ENCODE measurements at places on chromosomes 4 and X.

GRCh38 chr4:74537459-74537858 is 92.5 kb downstream of the AREG start:
- no peak for DNase-seq

- DNase-seq = no peak
Observed at GRCh38 chr4:158172261-158173258, at the start of gene GASK1B. Gene GASK1B (minus strand): TSS chr4:158173025. CDS start chr4:158171375, 1,650 bp downstream.

- no peak for DNase-seq
Observed at GRCh38 chrX:55253528-55253927, 11.2 kb downstream of the PAGE3 start.

DNA sequence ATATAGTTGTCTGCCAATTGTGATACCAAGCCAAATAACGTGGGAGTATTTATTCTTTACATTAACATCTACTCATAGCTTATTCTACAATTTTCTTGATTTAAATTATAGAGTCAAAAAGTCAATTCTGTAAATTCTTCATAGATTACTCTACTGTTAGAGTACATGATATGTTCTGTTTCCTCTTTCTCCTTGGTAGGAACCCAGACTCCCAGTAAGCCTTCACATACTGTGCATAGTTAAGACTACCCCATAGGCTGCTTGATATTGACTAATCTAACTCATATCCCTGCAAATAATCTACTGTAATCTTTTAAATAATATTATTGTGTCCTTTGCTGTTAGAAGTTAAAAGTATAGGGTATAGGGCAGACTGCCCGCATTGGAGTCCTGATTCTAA is 35.4 kb downstream of the BANK1 start:
- no peak for DNase-seq

- DNase-seq = no peak
Observed at GRCh38 chrX:40291553-40291952, 193.8 kb upstream of the BCOR start.

DNA sequence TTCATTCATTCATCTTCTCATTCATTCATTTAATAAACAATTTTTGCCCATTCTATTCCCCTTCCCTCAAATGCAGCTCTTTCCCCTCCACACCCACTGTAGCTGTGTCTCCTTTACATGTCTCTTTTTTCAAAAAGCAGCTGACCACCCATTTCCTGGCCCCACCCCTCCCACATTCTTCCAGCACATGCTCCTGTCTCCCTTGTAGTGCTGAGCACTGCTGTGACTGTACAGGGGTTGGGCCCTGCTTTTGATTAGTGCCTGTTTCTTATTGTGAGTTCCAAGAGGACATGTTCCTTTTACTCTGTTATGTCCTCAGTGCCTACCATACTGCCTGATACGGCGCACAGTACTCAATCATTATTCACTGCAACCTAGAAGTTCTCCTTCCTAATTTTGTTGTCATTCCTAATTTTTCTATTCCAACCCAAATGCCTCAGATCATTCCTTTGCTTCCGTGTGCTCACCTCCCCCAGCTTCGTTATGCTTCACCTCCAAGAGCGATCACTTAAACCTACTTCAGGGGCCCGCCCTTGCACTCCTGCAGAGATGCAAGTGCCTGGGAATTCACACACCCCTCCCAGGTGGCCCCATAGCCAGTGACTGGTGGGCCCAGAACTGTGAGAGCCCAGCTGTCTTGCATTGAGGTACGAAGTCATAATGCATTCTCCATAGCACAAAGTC is 152.2 kb downstream of the STK32B start:
- DNase-seq = no peak

GRCh38 chrX:23935106-23935505 is 27.3 kb downstream of the CXorf58 start:
- no peak for DNase-seq

- no peak for DNase-seq
Observed at GRCh38 chr4:145623831-145624230, 4.6 kb downstream of the MMAA start.

DNA sequence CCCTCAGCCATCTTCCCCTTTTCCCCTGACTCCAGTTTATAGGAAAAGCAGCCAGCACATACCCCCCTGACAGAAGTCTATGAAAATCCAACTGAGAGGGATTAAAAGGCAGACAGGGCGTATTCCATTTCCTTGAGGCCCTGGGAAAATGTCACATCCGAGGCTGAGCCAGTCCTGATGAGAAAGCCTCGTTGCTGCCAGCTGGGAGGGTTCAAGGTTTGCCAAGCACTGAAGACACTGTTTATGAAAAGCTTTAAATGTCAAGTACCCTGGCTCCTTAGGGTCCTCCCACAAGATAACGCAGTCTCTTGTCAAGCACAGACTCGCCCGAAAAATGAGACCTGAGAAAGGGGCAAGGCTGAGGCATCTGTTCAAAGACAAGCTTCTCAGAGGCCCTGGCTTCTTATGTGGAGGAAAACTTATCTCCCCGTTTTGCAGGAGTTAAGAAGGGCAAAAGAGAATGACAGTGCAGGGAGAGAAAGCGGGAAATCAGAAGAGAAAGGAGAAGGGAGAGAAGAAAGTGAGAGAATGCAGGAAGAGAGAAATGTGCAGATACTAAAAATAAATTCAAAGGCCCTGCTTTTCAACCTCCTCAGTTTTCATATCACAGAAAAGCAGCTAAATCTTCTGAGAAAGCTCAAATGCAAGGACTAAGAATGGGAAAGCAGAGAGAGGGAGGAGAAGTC is 44.7 kb downstream of the SCD5 start:
- DNase-seq = no peak

DNA sequence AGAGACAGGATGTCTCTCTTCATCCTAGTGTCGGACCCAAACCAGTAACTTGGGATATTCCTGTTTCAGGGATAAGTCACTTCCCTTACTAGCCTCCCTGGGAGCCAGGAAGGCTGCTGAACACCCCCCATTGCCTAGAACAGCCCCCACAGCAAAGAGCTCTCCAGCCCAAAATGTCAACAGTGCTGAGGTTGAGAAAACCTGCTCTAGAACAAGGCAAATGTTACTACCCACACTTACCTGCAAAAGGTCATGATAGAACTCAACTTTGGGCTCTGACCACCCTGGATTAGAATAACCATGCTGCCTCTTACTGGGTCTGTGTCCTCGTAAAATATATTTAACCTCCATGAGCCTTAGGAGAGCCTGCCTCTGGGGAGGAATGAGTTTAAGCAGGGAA is 20.3 kb downstream of the BEX3 start:
- no peak for DNase-seq

- no peak for DNase-seq
Observed at GRCh38 chr4:120132935-120133334, 66.3 kb upstream of the MAD2L1 start.

- DNase-seq = no peak
Observed at GRCh38 chr4:163542275-163542674, 47.8 kb downstream of the TMA16 start.

GRCh38 chr4:114603497-114603896 is 4.9 kb downstream of the UGT8 start:
- DNase-seq = no peak

DNA sequence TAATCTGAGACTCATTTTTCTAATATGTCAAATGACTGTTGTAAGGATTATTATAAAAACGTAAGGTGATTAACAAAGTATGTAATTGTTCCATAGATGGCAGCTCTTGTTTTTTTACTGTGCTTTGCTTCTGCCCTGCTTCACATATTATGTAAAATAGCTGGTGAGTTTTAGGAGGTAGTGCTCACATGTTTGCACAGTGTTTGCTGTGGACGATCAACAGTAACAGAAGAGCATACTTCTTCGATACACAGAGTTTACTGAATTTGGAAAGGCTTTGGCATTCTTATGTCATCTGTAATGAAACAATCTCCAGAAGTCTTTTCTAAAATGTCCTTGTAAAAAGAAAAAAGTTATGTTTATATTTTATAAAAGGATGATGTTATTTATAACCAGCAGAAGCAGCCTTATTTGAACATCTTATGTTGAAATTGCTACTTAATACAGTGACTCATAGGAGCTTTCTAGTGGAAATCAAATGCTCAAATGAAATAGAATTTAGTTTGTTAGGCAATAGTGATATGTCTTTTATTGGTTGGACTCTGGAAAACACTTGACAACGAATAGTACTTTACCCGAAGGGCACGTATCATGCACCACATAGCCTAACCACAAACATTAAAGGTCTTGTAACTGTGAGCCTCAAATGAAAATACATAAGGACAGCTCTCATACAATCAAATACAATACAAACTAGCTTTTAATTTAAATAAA is 1.9 kb upstream of the MTTP start:
- DNase-seq = no peak

- no peak for DNase-seq
Observed at GRCh38 chr4:636628-637159, 11.3 kb downstream of the PDE6B start.

GRCh38 chr4:101813604-101814003 is 23.1 kb downstream of the BANK1 start:
- DNase-seq = no peak

GRCh38 chr4:47672696-47673095 is 165.2 kb downstream of the CORIN start:
- DNase-seq = no peak

DNA sequence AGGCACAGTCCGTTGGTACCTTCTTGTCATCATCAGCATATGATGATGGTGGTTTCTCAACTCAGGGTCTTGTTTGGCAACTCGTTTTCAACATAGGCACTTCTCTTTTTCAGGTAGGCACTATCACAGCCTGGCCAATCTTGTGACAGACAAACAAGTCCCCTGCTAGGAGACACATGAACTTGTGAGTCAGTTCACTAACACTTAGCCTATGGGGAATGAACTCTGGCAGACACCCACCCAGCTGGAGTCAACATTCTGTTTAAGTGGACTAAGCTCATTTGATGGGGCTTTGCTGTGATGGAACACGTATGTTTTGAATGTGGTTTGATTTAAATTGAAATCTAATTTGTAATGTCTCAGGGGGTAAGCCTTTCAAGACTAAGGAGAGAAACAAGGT is 100.7 kb upstream of the MAMLD1 start:
- DNase-seq = no peak

- no peak for DNase-seq
Observed at GRCh38 chrX:147602176-147602696, 309.5 kb upstream of the FMR1 start.

DNA sequence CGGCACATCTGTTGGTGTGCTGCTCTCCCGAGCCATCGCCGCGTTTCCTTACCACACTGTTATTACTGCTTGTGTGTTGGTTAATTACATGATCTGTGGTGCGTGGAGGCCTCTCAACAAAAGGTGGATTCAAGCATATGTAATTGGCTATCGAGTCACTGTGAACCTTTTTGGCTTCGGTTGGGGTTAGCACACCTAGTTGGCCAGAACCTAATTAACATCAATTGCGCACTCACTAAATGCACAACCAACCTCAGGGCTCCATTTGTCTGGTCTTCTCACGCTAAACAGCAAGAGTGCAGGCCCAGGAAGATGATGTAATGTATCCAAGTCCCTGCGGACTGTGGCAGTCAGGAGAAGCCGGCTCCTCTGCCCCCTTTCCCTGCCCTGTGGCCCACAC is 17.4 kb downstream of the ENPP6 start:
- no peak for DNase-seq

GRCh38 chr4:150149381-150149780 is 71.1 kb downstream of the DCLK2 start:
- DNase-seq = no peak

- no peak for DNase-seq
Observed at GRCh38 chr4:98686847-98687246, 28.4 kb upstream of the TSPAN5 start.

- DNase-seq = no peak
Observed at GRCh38 chrX:50747471-50747900, 66.5 kb downstream of the SHROOM4 start.

- DNase-seq = no peak
Observed at GRCh38 chr4:89411539-89412309, 104.1 kb upstream of the GPRIN3 start.

GRCh38 chrX:97629597-97629985 is 745.9 kb downstream of the RPA4 start:
- DNase-seq = no peak

DNA sequence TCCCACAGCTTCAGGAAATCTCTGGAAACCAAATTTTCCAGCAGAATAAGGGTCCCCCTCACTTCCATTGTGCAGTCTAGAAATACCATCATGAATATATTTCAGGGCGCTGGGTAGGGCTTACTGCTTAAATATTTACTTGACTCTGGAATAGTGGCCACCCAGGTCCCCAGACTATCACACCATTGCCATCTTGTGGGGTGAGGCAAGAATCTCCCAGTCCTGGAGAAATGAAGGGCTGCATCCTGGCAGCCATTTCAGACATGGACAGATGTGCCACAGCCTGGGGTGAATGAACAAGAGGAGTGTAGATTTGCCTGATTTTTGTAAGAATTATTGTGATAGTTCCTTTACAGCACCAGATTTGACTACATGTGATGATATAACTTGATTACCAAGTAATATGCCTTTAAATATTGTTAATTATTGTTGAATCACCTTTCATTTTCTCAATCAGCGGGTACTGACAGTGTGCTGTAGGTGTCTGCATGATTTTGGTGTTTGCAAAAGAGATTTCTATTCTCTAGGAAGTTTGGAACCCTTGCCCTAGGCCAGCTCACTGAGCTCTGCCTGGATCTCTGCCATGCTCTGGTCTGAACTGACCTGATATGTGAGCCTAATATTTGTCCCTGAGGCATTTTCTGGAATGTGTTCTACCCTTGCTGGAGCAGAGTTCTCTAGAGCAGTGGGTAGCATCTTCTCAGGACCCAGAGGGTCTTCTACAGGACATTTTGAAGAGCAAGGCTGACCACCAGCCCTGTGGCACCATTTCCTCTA is 183.4 kb downstream of the KIT start:
- DNase-seq = no peak

DNA sequence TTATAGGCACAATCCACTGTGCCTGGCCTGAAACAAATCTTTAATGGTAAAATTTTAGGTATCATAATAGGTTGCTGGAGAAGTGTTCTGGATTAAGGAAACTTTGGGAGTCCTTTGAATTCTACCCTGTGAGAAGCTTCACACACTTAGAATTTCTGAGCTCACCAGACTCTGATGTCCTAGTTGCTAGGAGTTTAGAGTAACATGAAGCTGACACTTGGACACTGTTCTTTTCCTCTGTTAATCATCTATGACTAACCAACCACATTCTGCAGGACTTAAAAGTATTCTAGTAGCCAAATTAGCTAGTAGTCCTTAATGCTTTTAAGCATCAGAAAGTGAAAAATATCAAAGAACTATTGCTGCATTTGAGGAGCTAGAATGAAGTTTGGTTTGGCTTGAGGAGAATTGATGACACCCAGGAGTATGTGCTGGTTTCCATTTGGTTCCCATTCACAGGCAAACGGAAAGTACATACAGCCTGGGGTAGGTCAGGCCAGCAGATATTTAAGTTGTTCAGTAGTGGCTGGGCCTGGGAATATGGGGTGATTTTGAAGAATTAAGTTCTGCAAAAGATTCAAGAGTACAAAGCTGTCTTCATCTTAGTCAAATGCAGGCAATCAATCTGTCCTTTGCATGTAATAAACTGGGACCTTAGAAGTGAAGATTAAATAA is 38.8 kb upstream of the IGFBP7 start:
- no peak for DNase-seq

- no peak for DNase-seq
Observed at GRCh38 chr4:184937030-184937710, 81.1 kb upstream of the HELT start.

- DNase-seq = no peak
Observed at GRCh38 chr4:3520276-3520675, 11.9 kb downstream of the LRPAP1 start.

- no peak for DNase-seq
Observed at GRCh38 chr4:86483773-86484172, 110.3 kb upstream of the PTPN13 start.

Measured in SW 1271 (cell line).